ENCODE measurements at places on chromosomes 3 and 15.

DNA sequence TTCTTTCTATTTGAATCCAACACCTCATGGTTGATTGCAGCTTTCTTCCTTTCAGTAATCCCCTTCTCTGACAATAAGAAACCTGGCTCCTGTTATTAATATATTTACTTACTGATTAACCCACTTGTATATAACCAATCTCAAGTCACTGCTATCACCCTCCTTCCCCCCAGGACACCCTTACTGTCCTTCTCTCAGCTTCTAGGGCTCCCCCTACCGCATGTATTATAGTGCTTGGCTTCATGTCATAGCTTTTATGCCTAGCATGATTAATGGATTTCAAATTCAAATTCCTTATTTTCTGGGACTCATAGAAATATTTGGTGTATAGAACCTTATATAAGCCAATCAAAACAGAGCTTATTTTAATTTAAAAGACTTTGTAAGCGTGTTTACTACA, 75.7 kb upstream of the BNIP2 start:
- no peak for DNase-seq

DNA sequence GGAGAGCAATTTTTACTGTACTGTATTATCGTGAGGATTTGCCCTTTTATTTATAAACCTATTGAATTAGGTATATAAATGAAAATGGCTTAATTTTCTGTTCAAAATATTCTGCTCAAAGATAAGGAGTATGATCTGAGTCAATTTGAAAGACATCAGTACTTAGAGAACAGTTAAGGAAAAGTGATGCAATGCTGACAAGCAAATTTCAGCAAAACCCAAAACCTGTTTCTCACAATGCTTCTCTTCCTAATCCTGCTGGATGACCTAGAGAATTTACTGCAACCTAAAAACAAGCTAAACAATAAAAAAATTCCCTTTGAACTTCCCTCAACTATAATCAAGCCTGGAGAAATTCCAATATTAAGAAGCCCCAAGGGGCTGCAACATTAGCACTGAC, 82.7 kb downstream of the RFX7 start:
- DNase-seq: no peak

DNA sequence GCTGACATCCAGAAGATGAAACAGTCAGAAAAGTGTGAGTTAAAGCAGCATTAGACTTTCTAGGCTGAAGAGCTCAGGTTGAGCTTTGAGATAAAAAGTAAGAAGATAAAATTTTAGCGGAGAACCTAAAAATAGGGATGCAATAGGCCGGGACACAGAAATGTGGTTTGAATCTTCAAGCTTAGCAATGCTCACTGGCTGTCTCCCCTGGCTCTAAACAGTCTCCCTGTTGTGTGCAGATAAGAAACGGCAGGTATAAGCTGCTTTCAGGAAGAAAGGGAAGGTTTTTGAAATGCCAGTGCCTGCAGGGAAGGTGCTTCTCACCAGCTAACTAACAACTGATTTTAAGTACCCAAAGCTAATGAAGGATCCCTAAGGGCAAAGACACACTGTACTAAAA, 718.7 kb upstream of the SGO1 start:
- no peak for DNase-seq

DNA sequence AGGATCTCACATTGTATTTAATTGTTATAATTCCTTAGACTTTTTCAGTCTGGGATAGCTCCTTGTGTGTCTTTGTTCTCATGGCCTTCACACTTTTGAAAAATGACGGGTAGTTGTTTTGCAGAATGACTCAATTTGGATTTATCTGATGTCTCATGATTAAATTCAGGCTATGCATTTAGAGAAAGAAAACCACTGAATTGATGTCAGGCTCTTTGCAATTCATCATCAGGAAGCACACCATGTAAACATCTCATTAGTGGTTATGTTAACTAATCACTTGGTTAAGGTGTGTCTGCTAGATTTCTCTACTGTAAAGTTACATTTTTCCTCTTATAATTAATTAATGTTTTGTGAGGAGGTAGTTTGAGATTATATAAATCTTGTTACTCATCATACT, 8.0 kb upstream of the SLC22A13 start:
- DNase-seq: peak; percentile 0

GRCh38 chr15:38367476-38367875, 86.5 kb upstream of the FAM98B start:
- DNase-seq: no peak

- DNase-seq: no peak
These were observed 30.9 kb downstream of the TFG start for GRCh38 chr3:100740207-100740606.

DNA sequence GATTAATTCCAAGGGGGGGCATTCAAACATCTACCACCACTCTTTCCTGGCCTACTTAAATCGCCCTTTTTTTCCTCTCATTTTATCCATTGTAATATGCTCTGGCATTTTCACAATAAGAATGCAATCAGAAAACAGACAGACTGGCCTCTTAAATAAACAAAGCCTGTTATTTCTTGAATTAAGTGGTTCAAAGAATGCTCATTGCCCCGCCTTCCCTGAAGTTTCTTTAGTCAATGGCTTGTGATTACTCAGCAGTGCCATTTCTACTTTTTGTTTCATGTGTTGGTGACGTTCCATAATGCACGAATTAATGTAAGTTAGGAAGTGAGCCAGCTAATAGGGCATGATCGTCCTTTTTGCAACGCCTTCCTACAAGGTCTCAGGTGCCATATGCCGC, 68.0 kb downstream of the FBN1 start:
- no peak for DNase-seq

- no peak for DNase-seq
These were observed 14.9 kb upstream of the C3orf22 start for GRCh38 chr3:126573492-126574117.

DNA sequence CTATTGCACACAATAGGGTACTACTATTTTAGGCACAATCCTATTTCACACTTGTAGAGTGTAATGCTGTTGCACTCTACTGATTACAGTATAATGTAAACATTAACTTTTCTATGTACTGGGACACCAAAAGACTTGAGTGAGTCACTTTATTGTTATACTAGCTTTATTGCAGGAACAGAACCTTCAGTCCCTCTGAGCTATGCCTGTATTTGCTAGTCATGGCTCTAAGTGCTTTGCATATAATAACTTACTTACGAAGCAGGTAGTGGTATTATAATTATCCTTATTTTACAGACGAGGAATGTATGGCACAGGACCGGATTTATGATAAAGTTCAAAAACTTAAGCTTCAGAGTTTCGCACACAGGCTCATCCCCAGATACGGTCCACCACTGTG, 106.6 kb upstream of the SLC6A6 start:
- no peak for DNase-seq

DNA sequence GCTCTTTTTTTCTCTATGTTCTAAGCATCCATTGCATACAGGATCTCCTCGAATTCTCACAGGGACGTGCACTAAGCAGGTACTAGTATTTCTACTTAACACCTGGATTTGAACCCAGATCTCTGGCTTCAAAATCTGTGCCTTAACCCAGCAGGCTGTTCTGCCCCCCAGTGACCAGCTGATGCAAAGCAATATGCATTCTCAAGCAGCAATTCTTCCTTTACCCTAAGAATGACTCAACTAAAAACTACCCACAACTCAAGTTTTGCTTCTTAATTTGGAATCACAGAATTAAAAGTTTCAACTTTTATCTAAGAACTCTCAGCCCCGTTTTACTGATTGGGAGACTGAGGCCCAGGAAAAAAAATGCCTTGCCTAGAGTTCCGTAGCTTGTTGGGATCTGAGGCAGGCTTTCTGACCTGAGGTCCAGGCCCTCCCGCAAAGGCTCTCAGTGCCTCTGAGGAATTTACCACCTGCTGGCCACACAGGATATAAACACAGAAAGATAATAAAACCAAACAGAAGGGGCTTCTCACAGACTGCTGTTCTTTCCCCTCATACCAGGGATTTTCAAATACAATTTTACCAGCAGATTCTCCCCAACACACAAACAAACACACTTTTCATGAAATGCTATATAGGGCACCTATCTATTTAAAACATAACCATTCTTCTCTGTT, 115.4 kb upstream of the RAD18 start:
- DNase-seq: no peak

DNA sequence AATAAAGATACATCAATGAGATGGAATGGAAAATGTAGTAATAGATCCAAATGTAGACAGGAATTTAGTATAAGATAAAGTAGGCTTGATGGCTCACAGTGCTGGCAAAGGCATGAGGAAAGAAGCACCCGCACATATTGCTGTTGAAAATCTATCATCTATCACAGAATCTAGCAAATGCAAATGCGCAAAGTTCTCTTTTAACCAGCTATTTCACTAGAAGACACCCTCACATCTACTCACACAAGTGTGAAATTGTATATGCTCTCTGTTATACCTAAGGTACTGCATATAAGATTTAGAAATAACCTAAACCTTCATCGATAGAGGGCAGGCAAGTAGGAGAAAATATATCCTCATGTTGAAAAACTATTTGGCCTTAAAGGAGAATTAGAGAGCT, 756.7 kb upstream of the SEMA6D start:
- no peak for DNase-seq

GRCh38 chr15:70765504-70766281, 2.3 kb upstream of the UACA start:
- DNase-seq: no peak

DNA sequence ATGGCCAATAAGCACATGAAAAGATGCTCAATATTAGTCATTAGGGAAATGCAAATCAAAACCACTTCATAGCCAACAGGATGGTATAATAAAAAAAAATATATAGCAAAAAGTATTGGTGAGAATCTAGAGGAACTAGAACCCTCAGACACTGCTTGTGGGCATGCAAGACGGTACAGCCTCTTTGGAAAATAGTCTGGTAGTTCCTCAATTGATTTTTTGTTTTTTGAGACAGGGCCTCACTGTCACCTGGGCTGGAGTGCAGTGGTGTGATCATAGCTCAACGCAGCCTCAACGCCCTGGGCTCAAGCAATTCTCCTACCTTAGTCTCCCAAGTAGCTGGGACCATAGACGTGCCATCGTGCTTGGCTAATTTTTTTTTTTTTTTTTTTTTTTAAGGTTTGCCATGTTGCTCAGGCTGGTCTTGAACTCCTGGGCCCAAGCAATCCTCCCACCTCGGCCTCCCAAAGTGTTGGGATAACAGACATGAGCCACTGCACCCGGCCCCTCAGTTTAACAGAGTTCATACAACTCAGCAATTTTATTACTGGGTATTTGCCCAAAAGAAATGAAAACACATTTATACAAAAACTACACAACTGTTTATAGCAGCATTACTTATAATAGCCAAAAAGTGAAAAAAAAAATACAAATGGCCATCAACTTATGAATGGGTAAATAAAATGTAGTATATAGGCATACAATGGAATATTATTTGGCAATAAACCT, 5.1 kb downstream of the PRC1 start:
- peak; percentile 9 for DNase-seq

- no peak for DNase-seq
These were observed 41.1 kb upstream of the PLSCR5 start for GRCh38 chr3:146646261-146646660.

- DNase-seq: no peak
These were observed 837 bp downstream of the CACNA2D3 start for GRCh38 chr3:54123003-54123775.

DNA sequence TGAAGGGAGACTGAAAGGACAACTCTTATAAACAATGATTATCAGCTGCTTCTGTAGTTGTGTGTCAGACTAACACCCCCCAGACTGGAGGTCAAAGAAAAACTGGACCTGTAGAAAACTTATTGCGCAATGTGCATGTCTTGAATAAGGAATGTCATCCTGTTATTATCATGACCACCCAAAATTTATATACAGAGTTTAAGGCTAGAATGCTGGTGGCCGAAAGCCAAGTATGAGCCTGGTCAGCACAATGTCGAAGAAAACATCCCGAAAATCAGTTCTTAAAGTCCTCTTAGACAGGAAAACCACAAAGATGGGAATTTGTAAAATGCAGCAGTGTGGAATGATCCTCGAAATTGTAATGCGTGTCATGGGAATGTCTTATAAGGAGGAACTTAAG, 29.3 kb downstream of the RFTN1 start:
- DNase-seq: no peak

- DNase-seq: no peak
These were observed 55.8 kb downstream of the HEG1 start for GRCh38 chr3:124999897-125000435.

DNA sequence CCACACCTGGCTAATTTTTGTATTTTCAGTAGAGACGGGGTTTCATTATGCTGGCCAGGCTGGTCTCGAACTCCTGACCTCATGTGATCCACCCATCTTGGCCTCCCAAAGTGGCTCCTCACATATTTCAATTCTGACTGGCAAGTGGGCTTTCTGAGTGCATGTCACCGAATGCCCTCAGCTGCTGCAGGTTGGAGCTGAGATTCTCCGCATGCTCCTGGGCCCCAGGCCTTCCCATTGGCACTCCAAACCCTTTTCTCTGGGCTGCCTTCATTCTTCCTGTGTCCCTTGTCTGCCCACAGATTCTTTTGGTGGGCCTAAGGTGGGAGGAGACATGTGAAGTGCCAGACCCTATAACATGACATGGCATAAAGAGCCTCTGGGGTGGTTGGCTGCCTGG, 67.3 kb downstream of the SYNM start:
- no peak for DNase-seq

DNA sequence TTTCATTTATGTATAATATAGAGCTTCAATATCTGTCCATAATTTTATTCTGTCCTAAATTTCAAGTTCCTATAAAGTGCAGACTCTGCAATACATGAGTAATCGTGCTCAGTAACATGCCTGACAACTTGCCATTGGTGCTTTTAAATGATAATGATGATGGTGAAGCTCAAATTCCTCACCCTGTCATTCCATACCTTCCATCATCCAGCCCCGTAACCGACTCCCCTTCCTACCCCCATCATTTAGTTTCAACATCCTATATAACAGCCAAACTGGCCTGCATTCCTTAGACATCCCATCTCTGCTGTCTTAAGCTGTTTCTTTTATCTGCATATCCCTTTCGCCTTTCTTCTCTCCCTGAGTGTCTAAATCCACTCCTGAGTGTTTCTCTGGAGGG, 67.2 kb upstream of the DLG1 start:
- DNase-seq: no peak

- peak; percentile 33 for DNase-seq
These were observed 230.2 kb upstream of the CD96 start for GRCh38 chr3:111311709-111312235.

- DNase-seq: no peak
These were observed 259.7 kb downstream of the TBL1XR1 start for GRCh38 chr3:176937541-176937940.

GRCh38 chr3:128807186-128807830, 72.1 kb upstream of the ACAD9 start:
- no peak for DNase-seq

- no peak for DNase-seq
These were observed 84.6 kb downstream of the DGKG start for GRCh38 chr3:186277268-186277909.
